ENCODE measurements at places on chromosomes 2 and 18. TPM values are rescaled to one million over a fixed set of nuclear protein-coding genes. Genes with fewer than 3 reads are reported as not detected.

Gene CCDC68
- not detected for total RNA-seq

- H3K4me3 ChIP-seq, result no peak overlapping the region
- no peak overlapping the region for H3K27ac ChIP-seq
- no peaks in the 10 kb centered on the region for H3K27me3 ChIP-seq
- DNase-seq, result no peak
Measured at GRCh38 chr18:59560556-59560955, 136.7 kb downstream of the CCBE1 start.

GRCh38 chr2:203815541-203815898 is 52.1 kb upstream of the CTLA4 start:
- peaks cover 6% of the 10 kb centered on the region for H3K4me1 ChIP-seq
- no peak overlapping the region for H3K4me3 ChIP-seq
- no peak for DNase-seq
- H3K27ac ChIP-seq, result no peak overlapping the region

Gene CFAP65
- total RNA-seq, result not detected

DNA sequence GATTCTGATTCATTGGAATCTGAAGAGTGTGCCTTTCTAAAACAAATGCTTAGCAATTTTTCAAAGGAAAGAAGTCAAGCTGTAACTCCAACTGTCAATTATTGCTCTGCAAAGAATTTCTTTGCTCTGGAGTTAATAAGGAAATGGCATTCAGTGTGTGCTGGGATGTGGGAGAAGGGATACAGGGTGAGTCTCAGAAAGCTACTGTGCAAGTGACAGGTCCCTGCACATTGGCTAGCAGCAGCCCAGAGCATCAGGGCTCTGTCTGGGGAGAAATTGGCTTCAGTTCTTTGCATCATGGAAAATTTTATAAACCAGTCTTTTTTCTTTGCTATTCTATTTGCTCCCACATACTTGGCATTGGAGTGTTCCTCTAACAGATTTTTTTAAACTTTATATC is 1.1 kb upstream of the SYT4 start:
- no peaks in the 10 kb centered on the region for H3K4me1 ChIP-seq
- DNase-seq, result no peak

DNA sequence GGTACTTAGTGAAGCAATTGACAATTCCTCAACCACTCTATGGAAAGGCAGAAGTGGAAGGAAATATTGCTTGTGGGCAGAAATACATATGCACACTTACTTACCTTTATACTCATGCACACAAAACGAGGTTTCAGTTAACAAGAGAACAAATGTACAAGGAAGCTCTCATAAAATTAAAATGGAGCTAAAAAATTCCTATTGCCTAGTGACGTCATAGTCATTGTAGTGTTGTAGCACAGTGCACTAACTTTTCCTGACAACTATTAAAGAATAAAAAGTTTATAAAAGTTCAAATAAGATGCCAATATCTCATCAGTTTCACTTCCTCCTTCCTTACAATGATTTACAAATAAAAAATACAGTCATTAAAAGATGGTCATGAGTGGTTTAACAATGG is 1161.9 kb upstream of the NRXN1 start:
- no peaks in the 10 kb centered on the region for H3K27me3 ChIP-seq
- no peak for DNase-seq
- H3K4me3 ChIP-seq, result no peak overlapping the region
- H3K27ac ChIP-seq, result no peak overlapping the region

- peaks cover 2% of the 10 kb centered on the region for H3K27me3 ChIP-seq
- no peaks in the 10 kb centered on the region for H3K36me3 ChIP-seq
- no peak overlapping the region for H3K27ac ChIP-seq
- peaks cover 10% of the 10 kb centered on the region for H3K4me1 ChIP-seq
- no peak overlapping the region for H3K4me3 ChIP-seq
Measured at GRCh38 chr2:191180713-191181112, 29.9 kb upstream of the STAT4 start.

Gene RAB6C
- total RNA-seq, result not detected

DNA sequence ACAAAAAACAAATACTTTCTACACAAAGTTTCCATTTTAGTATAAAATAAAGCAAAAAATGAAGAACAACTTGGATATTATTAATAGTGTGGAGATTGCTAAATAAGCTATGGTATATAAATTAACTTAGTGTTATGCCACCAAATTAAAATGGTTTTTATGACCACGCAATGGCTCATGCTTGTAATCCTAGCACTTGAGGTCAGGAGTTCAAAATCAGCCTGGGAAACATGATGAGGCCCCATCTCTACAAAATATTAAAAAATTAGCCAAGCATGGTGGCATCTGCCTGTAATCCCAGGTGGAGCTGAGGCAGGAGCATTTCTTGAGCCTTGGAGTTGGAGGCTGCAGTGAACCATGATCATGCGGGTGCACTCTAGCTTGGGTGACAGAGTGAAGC is 108.8 kb downstream of the SH3RF3 start:
- no peak overlapping the region for H3K4me3 ChIP-seq
- no peak for DNase-seq
- H3K4me1 ChIP-seq, result peaks cover 11% of the 10 kb centered on the region
- H3K27me3 ChIP-seq, result no peaks in the 10 kb centered on the region
- no peaks in the 10 kb centered on the region for H3K36me3 ChIP-seq

DNA sequence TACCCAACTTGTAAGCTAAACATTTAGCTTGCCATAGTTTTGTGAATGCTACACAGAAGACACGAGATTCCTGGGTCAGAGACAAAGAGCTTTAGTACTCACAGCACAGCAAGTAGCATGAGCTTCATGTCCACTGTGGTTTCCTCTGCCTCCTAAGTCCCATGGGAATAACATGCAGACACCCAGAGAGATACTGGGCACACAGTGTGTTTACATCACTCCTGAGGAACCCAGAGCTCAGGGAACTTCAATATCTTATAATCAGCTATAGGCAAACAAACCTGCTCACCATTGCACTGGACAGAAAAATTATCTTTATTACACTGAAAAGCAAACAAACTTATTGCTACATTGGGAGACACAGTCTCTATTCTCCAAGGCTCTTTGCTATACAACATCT is 14.5 kb upstream of the NCK2 start:
- H3K36me3 ChIP-seq, result no peaks in the 10 kb centered on the region
- H3K27ac ChIP-seq, result no peak overlapping the region
- no peak overlapping the region for H3K4me3 ChIP-seq
- H3K27me3 ChIP-seq, result no peaks in the 10 kb centered on the region
- H3K4me1 ChIP-seq, result peaks cover 5% of the 10 kb centered on the region
- no peak for DNase-seq

Gene UGT1A10
- not detected for total RNA-seq

- no peak for DNase-seq
- no peaks in the 10 kb centered on the region for H3K27me3 ChIP-seq
- H3K4me1 ChIP-seq, result peaks cover 12% of the 10 kb centered on the region
- no peaks in the 10 kb centered on the region for H3K36me3 ChIP-seq
- peak overlapping the region; percentile 76 for H3K27ac ChIP-seq
Measured at GRCh38 chr2:238202326-238203093, 985 bp downstream of the ILKAP start.

Gene L3MBTL4
- 8.7 TPM for total RNA-seq

- no peaks in the 10 kb centered on the region for H3K36me3 ChIP-seq
- DNase-seq, result no peak
- no peak overlapping the region for H3K4me3 ChIP-seq
- H3K27me3 ChIP-seq, result no peaks in the 10 kb centered on the region
- no peak overlapping the region for H3K27ac ChIP-seq
- H3K4me1 ChIP-seq, result no peaks in the 10 kb centered on the region
Measured at GRCh38 chr2:223576873-223577272, 25.3 kb downstream of the SCG2 start.

Gene CDCA7
- total RNA-seq, result 41.0 TPM

Gene ASB18
- not detected for total RNA-seq

GRCh38 chr2:146847846-146848245 is 997.0 kb upstream of the ACVR2A start:
- no peak for DNase-seq
- no peak overlapping the region for H3K4me3 ChIP-seq
- H3K27ac ChIP-seq, result no peak overlapping the region
- no peaks in the 10 kb centered on the region for H3K4me1 ChIP-seq

Measured in GM12878 (cell line).